Upper lobe of right lung (tissue), 1 donor: ENCODE measurements at places on chromosomes 12 and 14. TPM values are rescaled to one million over a fixed set of nuclear protein-coding genes. Genes with fewer than 3 reads are reported as not detected.

Gene PLD4
- total RNA-seq = 3.1 TPM

DNA sequence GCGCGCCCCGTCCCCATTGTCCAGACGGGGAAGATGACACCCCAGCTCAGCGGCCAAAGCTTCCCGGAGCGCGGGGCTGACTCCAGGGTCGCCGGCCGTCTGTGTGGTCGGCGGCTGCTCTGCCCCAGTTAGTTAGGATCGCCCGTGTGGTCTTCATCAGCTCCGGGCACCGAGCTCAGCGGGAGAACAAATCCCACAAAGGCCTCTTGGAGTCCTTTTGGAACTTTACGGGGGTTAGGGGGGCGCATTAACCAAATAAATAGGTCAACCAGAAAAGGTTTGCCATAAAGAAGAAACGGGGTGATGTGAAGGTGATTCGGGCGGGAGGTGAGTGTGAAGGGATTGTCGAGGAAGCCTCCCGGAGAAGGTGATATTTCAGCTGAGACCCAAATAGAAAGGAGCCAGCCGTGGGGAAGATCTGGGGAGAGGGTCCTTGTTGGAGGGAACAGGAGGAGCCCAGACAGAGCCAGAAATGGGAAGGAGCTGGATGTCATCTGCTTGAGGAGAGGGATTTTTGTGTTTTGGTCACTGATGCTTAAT is 697 bp downstream of the ATP6V0A2 start:
- H3K36me3 ChIP-seq = no peaks in the 10 kb centered on the region
- peaks cover 24% of the 10 kb centered on the region for H3K4me1 ChIP-seq

DNA sequence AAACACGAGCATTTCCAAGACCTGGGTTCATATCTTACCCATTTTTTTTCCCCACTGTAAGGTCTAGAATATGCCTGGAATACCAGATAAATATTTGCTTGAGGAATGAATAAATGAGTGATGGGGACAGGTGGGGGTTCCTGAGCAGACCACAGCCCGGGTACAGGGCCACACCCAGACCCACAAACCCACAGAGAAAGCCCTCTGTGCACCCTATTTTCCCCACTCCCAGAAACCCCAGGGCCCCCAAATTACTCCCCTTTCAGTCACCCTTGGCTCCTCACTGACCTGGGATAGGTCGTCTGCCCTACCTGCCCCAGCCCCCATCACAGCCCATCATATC is 66.5 kb upstream of the DDX11 start:
- H3K4me1 ChIP-seq = no peaks in the 10 kb centered on the region
- no peaks in the 10 kb centered on the region for H3K27me3 ChIP-seq
- DNase-seq = no peak

DNA sequence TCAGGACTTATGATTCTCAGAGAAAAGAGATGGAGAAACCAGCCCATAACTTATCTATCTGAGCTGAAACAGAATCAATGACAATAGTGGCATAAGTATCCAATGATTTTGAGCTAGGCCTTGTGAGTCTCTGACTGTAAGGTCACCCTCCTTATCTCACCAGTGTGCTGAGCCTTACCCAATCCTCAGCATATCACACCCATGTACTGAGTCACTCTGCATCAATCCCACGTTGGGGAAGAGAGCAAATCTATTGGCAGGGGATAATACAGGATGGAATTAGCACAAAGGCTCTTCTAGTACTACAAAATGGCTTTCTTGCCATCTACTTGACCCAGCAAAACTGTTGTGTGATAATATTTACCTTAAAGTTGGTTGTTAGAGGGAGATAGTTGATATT is 997.8 kb downstream of the NRXN3 start:
- H3K27me3 ChIP-seq = no peaks in the 10 kb centered on the region
- DNase-seq = no peak
- H3K4me1 ChIP-seq = no peaks in the 10 kb centered on the region
- H3K36me3 ChIP-seq = no peaks in the 10 kb centered on the region

DNA sequence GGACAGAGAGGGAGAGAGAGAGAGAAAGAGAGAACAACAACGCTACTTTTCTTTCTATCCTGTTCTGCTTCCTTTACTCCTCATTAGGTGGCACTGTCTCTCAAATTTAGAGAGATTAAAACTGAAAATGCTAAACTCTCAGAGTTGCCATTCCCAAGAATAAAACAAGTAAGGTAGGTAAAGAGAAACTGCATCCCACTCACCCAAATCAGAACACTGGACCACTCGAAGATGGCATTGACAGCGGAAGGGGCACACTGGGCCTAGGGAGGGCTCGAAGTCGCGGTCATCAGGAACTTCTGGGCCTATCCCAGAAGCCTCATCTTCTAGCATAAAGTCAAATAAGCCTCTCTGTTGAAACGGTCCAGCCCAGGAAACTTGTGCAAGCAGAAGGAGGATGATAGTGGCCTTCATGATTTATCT is 4.5 kb downstream of the DCN start:
- H3K36me3 ChIP-seq = no peaks in the 10 kb centered on the region
- no peaks in the 10 kb centered on the region for H3K4me1 ChIP-seq
- no peak for DNase-seq
- H3K4me3 ChIP-seq = peak overlapping the region; percentile 42

GRCh38 chr14:58272588-58273372 is 25.6 kb upstream of the ARID4A start:
- H3K27me3 ChIP-seq = no peaks in the 10 kb centered on the region
- no peak overlapping the region for H3K27ac ChIP-seq
- peaks cover 77% of the 10 kb centered on the region for H3K36me3 ChIP-seq
- no peak for DNase-seq
- H3K4me3 ChIP-seq = no peak overlapping the region

Gene SLC17A8
- 0.14 TPM for total RNA-seq

GRCh38 chr12:28998662-28999120 is 150.4 kb upstream of the FAR2 start:
- DNase-seq = no peak
- H3K4me1 ChIP-seq = no peaks in the 10 kb centered on the region
- no peaks in the 10 kb centered on the region for H3K27me3 ChIP-seq
- no peaks in the 10 kb centered on the region for H3K36me3 ChIP-seq

GRCh38 chr12:41188841-41189394 is 798 bp downstream of the PDZRN4 start:
- peak overlapping the region; percentile 29 for H3K4me3 ChIP-seq
- peaks cover 10% of the 10 kb centered on the region for H3K4me1 ChIP-seq
- DNase-seq = no peak
- no peak overlapping the region for H3K27ac ChIP-seq
- H3K36me3 ChIP-seq = no peaks in the 10 kb centered on the region

- no peak for DNase-seq
- H3K4me3 ChIP-seq = no peak overlapping the region
- H3K27me3 ChIP-seq = no peaks in the 10 kb centered on the region
- H3K27ac ChIP-seq = no peak overlapping the region
Measured at GRCh38 chr12:15710860-15711510, 78.2 kb downstream of the EPS8 start.

DNA sequence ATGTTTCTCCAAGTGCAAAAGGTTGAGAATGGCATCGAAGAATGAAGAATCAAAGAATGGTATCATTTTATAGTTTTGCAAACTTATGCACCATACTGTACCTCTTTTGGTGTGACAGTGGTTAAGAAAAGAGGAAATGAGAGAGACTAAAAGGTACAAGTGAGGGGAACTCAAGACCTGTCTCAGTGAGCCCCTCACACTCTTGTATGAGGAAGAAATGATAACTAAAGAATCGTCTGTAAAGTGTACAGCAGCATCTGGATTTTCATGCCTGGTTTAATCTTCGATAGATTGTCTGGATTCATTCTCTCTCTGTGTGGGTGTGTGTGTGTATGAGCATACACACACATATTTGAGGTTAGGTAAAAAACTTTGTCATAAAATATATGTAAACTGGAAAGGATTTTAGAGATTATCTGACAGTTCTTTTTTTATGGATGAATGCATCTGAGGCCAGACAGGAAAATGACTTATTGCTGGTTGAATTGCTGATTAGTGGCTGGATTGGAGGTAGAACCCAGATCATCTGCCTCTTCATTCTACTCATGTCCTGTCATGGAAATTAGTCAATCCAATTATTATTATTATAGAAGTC is 16.0 kb upstream of the SLC38A2 start:
- H3K4me1 ChIP-seq = peaks cover 52% of the 10 kb centered on the region
- no peaks in the 10 kb centered on the region for H3K36me3 ChIP-seq
- H3K4me3 ChIP-seq = no peak overlapping the region

Gene OTOGL
- 0.09 TPM for total RNA-seq

GRCh38 chr12:8996682-8997405 is 7.5 kb downstream of the KLRG1 start:
- H3K4me3 ChIP-seq = no peak overlapping the region
- H3K27me3 ChIP-seq = no peaks in the 10 kb centered on the region

DNA sequence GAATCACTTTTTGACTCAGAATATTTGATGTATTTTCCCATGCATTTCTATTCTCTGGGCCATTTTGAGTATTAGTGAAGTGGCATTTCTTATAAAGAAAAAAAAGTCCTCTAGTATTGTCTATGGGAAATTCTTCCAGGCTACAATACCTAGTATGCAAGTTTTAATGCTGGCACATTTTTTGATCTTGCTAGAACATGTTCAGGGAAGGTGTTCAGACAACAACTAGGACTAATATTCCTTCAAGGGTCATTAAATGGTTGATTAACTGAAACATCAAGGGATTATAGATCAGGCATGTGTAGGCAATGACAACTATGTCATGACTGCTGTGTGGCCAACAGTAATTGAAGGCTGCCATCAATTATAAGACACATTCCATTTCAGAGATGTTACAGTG is 7.7 kb downstream of the CCDC184 start:
- H3K27ac ChIP-seq = no peak overlapping the region
- no peak for DNase-seq
- H3K4me1 ChIP-seq = peaks cover 5% of the 10 kb centered on the region
